ENCODE measurements at places on chromosomes 7 and 10.
A peak's percentile ranks its signal among the peaks of the same experiment; 100 is the strongest.

DNA sequence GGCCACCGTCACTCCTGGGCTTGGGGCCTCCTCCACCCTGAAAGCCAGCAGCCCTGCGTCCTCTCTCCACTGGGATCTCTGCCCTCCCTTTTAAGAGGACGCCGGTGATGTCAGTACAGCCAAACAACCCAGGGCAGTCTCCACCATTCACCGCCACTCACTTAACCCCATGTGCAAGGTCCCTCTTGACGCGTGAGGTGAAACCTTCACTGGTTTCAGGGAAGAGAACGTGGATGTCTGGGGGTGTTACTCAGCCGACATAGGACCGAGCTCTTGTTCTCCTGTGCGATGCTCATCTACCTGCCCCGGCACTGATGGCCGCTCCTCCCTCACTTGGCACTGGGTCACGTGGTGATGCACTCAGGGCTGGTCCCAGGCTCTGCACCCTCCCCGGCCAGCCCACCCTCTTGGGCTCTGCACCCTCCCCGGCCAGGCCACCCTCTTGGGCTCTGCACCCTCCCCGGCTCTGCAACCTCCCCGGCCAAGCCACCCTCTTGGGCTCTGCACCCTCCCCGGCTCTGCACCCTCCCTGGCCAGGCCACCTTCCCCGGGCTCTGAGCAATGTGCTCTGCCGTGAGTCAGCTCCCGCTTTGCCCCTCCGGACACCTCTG is 36.1 kb downstream of the ADGRA1 start:
- DNase-seq, result no peak

- DNase-seq, result no peak
Observed at GRCh38 chr7:34430456-34430855, 227.6 kb upstream of the NPSR1 start.

DNA sequence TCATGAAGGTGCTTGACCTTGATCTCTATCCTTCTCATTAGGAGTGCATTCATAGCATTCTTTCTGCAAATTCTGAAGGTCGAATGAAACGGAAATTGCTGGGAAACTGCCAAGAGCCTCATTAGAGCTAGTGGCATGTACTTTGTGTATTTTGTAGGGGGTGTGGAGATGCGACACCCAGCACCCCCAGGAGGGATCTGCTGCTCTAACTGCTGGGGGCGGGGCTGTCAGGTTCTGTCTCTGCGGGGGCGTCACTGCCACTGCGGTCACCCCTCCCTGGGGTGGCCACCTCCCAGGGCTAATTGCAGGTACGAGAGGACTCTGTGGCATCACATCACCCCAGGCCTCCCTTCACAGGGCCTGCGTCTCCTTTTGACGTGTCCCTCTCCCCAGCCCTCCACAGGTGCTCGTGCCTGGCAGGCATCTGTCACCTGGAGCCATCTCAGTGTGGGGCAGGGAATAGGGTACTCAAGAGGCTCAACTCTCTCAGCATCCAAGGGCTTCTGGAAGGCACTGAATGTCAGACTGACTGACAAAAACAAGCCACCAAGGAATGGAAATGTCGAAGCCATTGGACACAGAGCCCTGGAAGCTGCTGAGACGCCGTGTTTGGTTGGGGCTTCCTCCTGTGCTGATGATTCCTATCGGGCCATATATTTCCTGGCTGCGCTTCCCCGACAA is 151.1 kb downstream of the ACTR3B start:
- DNase-seq, result no peak

DNA sequence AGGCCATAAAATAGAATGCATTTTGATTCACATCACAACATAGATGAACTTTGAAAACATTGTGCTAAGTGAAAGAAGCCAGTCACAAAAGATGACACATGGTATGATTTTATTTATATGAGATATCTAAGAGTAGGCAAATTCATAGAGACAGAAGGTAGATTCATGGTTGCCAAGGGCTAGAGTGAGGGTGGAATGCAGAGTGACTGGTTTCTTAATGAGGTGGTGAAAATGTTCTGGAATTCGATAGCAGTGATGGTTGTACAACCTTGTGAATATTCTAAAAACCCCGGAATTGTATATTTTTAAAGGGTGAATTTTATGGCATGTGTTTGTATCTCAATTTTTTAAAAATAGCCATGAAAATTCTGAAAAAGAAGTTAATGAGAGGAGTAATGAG is 42.9 kb downstream of the ABCB4 start:
- no peak for DNase-seq

GRCh38 chr10:24834869-24835268 is 111.2 kb upstream of the ARHGAP21 start:
- no peak for DNase-seq

DNA sequence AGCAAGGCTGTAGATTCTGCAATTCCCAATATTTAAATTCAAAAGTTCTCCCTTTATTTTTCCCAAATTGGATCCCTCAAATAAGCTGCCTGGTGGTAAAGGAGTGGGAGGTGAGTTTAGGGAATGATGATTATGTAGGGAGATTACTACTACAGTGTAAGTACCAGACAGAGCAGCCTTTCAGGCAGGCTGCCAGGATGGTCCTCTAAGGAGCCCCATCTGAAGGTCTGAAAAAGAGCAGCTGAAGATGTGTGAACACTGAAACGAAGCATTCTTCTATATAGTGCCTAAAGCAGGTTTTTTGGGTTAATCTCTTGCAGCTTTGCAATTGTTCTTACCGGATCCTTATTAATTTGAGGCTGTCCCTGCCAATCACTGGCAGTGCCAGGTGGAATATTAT is 84.7 kb downstream of the CREB5 start:
- DNase-seq, result no peak

GRCh38 chr10:70689661-70690060 is 17.4 kb downstream of the ADAMTS14 start:
- DNase-seq, result no peak

- no peak for DNase-seq
Observed at GRCh38 chr10:95792211-95792780, 36.3 kb downstream of the ENTPD1 start.

DNA sequence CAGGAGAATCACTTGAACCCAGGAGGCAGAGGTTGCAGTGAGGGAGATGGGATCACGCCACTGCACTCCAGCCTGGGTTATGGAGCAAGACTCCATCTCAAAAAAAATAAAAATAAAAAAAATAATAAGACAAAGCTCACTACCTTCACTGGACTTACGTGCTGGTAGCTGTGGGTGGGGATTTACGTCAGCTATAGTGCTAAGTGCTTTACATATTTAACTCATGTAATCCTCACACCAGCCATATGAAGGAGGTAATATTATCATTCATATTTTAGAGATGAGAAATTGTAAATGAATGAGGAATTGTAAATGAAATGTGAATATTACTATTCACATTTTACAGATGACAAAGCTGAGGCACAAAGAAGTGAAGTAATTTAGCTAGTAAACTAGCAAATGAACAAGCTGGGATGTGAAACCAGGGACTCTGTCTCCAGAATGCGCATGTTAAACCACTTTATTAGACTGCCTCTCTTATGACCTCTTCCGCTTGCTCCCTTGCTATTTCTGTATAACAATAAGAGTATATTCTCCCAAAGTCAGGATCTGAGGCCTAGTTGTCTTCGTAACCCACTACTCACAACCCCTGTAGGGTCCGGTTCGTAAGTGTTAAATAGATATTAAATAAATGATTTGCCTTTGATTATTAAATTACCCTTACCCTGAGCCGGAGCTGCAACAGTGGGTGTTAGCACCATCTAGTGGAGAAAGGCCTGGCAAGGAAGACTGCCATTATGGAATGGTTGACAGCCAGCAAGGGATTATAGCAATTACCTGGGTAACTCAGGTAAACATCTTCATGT is 70.2 kb downstream of the HTR7 start:
- peak; percentile 3 for DNase-seq

GRCh38 chr10:35797187-35797586 is 155.1 kb upstream of the FZD8 start:
- no peak for DNase-seq

- DNase-seq, result no peak
Observed at GRCh38 chr10:62264126-62264525, 4.5 kb downstream of the RTKN2 start.

- DNase-seq, result no peak
Observed at GRCh38 chr7:103710247-103710646, 264.2 kb upstream of the SLC26A5 start.

GRCh38 chr10:132904181-132904813 is 38.1 kb downstream of the CFAP46 start:
- no peak for DNase-seq

DNA sequence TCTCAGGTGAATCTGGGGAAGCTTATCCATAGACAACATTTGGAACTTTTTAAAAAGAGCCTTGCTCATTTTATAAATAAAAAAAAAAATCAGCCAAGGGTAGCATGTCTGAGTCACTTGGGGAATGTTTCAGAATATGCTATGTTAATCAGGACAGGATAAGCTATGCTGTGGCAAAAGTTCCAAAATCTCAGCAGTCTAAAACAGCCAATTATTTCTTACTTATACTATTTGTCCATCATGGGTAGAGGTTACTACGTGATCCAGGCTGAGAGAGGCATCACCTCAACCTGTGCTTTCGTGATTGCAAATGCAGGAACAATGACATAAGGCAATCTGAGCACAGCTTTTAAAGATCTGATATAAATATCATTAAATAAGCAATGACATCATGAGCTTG is 6.5 kb downstream of the SLC13A1 start:
- DNase-seq, result no peak

DNA sequence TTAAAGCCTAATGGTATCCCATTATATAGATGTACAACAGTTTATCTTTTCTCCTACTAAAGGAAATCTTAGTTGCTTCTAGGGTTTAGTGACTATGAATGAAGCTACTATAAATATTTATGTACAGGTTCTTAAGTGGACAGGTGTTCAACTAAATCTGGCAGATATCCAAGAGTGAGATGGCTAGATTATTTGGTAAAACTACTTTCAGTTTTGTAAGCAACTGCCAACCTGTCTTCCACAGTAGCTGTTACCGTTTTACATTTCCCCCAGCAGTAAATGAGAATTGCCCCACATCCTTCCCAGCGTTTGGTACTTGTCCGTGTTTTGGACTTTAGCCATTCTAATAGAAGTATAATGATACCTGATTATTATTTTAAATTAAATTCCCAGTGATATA is 144.9 kb upstream of the MAGI2 start:
- no peak for DNase-seq

DNA sequence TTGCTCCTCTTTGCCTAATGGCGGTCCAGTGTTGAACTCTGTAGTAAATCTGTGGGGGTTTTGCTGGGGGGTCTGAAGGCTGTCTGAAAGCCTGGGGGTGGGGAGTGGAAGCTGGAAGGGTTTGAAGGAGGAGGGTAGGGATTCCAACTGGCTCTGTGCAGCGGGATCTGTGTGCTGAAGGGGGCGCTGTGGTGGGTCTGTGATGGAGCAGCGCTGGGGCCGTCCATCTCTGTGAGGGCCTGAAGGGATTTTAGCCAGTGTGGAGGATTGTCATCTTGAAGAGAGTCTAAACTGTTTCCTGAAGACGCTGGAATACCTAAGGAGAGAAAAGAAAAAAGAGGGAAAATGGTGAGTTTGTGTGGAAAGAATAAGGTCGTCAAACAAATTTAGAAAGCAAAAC is 129.2 kb downstream of the STRA8 start:
- DNase-seq, result no peak

GRCh38 chr7:55050281-55050680 is 31.5 kb downstream of the EGFR start:
- DNase-seq, result no peak

GRCh38 chr10:30062090-30062489 is 2.7 kb upstream of the JCAD start:
- DNase-seq, result no peak

GRCh38 chr7:127039541-127039940 is 213.2 kb downstream of the GRM8 start:
- DNase-seq, result no peak

DNA sequence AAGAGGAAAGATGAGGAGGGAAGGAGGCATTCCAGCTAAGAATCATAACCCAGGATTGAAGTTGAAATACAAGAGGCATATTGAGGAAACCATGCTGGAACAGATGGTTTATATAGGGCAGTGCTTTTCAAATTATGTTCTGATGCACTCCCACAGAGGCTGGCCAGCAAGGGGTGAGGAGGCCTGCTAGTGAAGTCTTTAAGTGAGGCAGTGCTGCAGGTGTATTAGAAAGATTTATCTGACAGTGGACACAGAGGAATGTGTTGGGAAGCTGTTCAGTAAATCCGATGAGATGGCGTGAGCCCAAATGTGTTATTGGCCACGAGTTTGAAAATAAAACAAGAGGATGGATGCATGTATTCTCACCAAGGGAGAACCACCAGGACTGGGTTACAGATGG is 28.6 kb downstream of the REEP3 start:
- no peak for DNase-seq

GRCh38 chr10:30728766-30729165 is 99.2 kb upstream of the LYZL2 start:
- no peak for DNase-seq

DNA sequence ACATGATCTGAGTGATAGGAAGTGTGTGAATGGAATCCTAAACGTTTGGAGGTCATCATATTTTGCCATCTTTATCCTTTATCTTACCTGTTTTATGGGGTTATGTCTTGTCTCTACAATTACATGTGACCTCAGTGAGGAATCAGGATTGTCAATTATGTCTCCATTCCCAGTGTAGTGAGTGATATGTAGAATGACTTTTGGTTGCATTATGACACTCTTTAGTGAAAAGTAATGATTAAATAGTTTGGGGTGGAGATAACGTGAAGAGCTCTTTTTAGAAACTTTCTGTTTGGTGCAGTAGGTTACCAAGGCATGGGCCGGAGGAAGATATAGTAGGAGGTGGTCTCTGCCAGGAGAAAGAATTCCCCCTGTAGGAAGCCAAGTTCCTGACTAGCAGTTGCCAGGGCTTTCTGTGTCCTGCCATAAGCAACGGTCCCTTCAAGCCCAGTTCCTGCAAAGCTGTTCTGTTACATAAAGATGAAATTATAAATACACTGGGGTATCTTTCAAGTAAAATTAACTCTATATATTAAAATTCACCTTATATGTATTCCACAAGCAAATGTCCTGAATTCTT is 228.2 kb downstream of the NSUN6 start:
- DNase-seq, result no peak

- DNase-seq, result no peak
Observed at GRCh38 chr10:118042827-118043242, 3.9 kb downstream of the RAB11FIP2 start.

GRCh38 chr7:158397885-158398284 is 189.7 kb downstream of the PTPRN2 start:
- no peak for DNase-seq

DNA sequence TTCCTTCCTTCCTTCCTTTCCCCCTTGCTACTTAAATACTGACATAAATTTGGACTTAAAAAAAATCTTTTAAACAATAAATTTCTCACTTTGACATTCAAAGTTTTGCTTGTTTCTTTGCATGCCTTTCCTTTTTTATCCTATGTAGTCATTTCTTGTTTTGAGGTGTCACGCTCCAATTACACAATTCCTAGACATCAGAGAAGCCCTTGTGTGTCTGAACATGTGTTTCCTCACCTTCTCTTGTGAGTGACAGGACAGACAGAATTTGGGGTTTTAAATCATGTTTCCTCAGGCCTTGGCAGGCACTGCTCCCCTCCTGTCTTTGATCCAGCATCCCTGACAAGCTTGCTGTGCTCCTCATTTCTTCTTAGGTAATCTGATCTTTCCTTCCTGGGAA is 91.3 kb downstream of the CYTH3 start:
- no peak for DNase-seq
